ENCODE measurements at places on chromosomes 7 and 10.

DNA sequence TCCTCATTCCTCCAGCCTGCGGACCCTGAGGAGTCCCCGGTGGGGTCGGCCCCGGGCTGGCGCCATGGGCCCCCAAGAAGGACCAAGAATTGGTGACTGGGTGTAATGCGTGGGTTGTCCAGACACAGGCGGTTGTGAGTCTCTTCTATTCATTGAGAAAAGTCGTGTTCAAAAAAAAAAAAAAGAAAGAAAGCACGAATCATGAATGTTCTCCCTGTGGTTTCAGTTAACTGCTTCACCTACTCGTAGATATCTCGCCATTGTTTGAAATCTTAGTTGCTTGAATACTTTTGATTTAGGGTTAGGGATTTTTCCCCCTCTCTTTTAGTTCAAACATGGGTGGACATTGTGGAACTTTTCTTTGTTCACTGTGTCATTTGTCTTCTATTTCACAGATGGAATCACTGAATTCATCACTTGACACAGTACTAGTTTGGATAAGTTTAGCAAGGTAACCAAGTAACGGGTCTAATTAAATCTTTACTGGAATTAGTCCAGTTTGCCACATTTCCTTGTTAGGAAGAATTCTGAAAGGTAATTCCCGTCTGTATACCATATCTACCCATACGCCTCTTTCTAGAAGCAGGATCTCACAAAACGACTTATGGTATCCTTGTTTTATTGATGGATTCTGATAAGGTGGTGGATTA is 775 bp downstream of the STARD3NL start:
- no peak for DNase-seq

DNA sequence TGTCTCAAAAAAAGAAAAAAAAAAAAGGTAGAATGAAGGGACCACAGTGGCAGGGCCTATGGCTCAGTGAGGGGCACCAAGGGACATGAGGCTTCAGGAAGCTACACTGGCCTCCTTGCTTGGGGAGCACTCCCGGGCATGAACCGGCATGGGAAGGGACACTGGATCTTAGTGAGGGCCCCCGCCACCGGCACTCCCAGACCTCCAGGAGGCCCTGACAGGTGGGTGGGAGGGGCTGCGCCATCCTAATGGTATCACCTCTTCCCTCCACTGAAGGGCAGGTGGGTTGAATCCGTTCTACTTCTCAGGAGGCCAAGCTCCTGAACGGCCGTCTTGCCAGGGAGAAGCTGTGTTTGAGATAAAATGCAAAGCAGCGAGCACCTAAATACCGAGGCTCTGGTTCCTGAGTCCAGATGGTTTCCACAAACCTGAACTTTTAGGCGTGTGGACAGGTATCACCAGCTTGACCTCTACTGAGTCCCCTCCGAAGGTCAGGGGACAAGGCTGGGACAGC is 69.8 kb downstream of the C10orf143 start:
- DNase-seq = no peak

DNA sequence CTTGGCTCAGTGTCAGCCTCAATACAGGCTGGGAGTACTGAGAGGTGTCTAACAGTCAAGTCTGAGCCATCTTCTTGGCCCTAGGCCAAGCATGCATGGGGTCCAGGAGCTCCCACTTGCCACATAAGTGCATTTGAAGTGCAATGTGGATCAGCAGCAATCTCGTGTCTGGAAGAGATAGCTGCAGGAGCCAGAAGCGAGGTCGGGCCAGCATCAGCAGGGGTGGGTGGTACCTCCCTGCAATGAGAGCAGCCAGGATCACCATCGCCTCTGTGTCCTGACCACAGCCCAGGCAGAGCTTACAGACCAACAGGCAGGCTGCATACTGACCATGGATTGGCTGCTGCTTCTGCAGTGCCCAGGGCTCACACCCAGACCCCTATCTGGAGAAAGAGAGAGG is 83.0 kb upstream of the CXCL12 start:
- DNase-seq = no peak

GRCh38 chr7:38830826-38831225 is 78.2 kb downstream of the VPS41 start:
- no peak for DNase-seq

GRCh38 chr10:120824881-120825309 is 26.3 kb upstream of the WDR11 start:
- DNase-seq = no peak

DNA sequence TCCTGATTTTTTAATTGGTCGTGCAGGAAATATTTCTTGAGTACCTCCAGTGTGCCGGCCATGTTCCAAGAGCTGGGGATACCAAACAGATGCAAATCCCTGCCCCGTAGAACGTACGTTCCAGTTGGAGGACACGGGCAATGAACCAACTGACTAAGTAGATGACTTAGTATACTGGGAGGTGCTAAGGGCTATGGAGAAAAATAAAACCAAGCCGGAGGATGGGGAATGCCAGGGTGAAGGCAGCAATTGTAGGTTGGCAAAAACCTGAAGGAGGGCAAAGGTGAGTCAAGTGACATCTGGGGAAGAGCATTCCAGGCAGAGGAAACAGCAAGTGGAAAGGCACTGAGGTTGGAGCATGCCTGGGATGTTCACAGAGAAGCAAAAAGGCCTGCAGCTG is 6.8 kb upstream of the VSIR start:
- no peak for DNase-seq

DNA sequence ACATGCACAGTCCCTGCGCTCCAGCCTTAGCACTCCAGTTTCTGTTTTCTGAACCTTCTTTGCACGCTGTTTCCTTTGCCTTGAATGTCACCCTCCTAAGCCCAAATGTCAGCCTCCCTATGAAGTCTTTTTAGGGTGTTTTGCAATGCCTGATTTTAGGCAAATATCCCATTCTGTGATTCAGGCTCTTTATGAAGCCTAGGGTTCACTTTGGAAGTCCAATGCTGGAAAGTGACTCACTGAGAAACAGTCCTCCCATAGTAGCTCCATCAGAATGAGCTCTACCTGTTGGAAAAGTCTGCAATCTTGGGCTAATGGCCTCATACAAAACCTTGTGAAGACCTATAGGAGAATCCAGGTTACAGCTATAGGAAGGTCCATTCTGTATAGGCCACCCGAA is 5.3 kb downstream of the LAMB4 start:
- DNase-seq = no peak

DNA sequence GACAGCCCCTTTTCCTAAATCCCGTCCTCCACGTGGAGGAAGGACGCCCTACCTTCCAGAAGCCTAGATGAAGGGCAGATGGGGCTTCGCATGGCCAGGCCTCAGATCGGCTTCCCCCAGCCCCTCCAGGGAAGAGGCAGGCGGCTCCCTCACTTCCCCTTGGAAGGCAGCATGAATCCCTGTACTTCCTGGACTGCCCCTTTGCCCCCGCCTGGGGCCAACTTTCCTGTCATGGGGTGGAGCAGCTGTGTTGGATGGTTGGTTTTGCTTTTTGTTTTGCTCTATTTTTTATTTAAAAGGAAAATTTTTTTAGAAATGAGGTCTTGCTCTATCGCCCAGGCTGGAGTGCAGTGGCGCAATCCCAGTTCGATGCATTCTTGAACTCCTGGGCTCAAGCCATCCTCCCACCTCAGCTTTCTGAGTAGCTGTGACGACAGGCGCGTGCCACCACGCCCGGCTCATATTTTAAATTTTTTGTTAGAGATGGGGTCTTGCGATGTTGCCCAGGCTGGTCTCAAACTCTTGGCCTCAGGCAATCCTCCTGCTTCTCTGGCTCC is 27.2 kb downstream of the GTF2IRD1 start:
- DNase-seq = no peak

DNA sequence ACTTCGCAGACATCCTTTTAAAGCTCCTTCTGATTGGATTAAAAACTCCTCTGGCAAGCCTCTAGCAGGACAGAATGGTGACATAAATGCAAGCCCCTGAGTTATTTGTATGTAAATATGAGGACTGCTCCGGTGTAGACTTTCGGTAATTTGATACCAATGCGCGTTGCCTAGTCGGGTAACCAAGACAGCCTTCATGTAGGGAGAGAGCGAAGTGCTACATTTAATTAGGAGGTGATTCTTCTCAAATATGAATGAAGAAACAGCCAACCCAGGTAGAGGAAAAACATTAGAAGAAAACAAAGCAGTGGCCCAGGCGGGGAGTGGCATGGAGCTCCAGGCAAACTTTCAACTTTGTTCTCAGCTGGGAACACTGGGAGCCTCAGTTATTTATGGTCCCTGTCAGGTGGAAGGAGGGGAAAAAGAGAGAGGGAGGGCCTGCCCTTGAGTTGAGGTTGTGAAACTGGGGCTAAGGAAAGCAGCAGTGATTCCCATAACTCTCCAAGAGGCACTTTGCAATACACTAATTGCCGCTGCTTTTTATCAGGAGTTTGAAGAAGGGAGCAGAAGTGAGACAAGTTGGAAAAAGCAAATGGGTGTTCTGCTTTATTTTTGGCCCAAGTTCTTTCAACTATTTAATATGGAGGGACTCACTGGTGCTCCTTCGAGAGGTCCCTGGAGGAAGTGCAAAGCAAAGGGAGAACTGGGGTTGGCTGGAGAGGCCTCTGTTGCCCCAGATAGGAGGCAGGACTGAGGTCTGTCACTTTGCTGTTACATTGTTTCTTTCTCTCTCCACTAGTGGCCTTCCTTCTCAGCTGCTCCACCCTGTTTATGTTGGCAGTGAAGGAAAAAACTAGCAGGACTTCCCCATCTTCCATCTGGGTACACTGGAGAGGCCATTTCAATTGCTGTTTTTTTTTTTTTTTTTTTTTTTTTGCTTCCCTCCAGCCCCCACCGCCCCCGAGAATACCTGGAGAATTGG is 234.6 kb upstream of the CCDC6 start:
- DNase-seq = no peak
